ENCODE measurements at places on chromosomes 13 and 19.
A peak's percentile ranks its signal among the peaks of the same experiment; 100 is the strongest.

DNA sequence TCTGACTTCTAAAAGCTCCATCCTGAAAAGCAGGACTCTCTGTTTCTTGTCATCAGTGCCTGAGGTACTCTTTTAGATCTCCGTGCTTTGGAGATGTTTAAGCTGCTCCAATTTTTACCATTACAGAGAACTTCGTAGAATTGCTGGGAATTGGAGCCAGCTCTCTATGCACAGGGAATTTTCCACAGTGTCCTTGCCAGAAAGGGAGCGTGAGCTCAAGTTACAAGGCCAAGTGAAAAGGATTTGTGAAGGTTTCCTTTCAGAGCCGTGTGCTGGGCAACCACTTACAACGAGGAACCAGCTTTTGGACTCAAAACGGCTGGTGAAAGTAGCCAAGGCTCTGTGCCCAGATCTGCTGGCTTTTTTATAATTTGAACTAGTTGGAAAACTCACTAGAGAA is 82.6 kb downstream of the NUFIP1 start:
- DNase-seq = no peak

DNA sequence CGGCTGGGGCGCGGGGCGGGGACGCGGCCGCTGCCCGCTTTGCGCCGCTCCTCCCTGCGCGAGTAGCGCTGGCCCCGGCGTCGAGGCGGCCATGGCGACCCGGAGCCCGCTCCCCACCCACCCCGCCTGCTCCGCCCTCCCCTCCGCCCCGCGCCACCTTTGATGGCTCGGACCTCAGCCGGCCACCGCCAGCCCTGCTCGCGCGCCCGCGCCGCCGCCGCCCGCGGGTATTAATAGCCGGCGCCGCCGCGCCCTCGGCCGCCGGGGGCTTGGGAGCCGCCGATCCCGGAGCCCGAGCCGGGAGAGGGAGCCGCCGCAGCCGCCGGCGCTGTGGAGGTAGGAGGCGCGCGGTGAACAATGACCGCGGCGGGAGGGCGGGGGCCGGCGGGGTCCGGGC is 261 bp downstream of the FARP1 start:
- no peak for DNase-seq

DNA sequence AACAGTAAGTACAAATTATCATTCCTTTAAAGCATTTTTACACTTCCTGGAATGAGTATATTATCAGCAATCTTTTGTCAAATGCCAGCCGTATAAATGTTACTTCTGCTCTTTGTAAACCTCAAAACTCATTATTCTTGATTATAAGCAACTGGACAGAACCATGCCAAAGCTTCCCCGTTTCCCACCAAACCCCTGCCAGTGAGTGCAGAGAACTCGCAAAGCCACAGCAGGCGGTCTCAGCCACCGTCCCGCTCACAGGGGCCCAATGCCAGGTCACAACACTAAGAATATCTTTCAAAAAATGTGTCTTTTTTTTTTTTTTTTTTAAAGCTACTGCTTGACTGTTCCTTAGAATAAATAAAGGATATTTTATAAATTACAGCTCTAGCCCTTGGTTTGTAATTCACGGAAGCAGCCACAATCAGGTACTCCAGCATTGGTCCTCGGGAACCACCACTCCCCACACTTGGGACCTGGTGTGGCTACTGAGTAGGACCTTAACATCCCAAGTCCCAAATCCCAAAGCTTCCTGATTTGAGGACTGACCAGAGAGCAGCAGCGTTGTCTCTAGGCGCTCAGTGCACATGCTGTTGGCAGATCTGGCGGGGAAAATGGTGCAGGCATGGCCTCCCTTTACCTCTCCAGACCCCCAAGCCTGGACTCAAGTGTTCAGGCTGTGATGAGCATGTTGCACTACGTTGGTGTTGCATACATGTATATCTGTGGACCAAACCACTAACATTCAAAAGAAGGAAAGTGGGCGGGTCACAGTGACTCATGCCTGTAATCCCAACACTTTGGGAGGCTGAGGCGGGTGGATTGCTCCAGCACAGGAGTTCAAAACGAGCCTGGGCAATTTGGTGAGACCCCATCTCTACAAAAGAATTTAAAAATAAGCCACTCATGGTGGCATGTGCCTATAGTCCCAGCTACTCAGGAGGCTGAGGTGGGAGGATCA is 19.0 kb downstream of the KCTD15 start:
- no peak for DNase-seq

GRCh38 chr13:108056278-108056677 is 159.1 kb downstream of the LIG4 start:
- no peak for DNase-seq

GRCh38 chr13:20264271-20265018 is 32.3 kb upstream of the GJB6 start:
- no peak for DNase-seq

DNA sequence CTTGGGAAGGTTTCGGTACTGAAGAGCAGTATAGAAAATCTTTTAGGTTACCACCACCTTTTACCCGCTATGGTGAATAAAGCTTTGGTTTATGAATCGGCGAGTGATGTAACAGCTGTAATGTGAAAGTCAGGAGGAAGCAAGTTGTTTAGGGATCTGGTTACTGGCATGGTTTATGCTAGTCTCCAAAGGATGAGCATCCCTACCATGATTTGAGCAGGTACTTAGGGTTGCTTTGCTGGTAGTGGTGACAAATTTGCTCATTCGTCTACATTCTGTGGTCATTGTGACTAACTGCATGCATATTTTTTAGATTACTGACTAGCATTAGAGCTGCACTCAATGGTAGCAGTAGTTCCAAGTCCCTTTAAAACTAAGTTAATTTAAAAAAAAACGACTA is 104.1 kb downstream of the FRY start:
- no peak for DNase-seq

- no peak for DNase-seq
Observed at GRCh38 chr13:21739771-21740170, 68.9 kb downstream of the FGF9 start.

DNA sequence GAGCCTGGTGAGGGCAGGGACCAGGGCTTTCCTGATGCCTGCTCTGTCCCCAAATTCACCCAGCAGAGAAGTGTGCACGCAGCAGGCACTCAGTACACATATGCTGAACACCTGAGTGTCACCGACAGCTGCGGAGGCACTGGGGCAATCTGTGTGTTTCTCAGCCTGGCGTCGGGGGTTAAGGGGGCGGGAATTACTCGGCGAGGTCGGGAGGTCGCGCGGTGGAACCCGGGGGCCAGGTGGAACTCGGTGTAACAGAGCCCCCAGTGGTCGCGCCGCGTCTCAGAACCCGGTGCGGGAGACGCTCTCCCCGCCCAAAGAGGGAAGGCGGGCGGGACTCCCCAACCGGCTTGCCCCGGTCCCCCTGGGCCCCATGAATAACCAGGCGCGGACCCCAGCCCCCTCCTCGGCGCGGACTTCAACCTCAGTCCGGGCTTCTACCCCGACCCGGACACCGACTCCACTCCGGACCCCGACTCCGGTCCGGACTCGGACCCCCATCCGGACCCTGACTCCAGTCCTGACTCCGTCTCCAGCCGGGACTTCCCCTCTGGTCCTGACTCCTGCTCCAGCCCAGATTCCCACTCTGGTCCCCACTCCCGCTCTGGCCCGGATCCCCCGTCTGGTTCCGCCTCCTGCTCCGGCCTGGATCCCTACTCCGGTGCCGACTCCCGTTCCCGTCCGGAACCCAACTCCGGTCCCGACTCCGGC is at the start of gene SELENOV:
SELENOV (plus strand) TSS at position 300 of the 711 bp plus-strand sequence; CDS start at position 374, 74 bp downstream.
- no peak for DNase-seq

DNA sequence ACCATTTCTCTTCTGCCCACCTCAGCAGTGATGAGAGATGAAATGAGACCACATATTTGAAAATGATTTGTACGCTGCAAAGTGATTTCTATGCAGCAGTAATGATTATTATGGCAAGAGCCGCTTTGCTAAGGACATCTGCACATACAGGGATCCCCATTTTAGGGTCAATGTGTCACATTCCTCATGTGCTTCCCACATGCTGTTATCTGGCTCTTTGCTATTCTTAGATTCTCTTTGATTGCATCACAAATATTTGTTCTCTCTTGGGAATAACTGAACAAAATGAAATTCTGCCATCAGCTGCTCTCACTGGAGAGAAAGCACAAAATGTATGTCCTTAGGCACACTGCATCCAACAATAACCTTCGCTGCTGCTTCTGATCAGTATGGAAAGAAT is 209.5 kb upstream of the IPO5 start:
- no peak for DNase-seq

- DNase-seq = no peak
Observed at GRCh38 chr13:31982540-31982939, 49.0 kb upstream of the FRY start.

GRCh38 chr19:39507715-39508364 is 7.1 kb upstream of the SELENOV start:
- no peak for DNase-seq

DNA sequence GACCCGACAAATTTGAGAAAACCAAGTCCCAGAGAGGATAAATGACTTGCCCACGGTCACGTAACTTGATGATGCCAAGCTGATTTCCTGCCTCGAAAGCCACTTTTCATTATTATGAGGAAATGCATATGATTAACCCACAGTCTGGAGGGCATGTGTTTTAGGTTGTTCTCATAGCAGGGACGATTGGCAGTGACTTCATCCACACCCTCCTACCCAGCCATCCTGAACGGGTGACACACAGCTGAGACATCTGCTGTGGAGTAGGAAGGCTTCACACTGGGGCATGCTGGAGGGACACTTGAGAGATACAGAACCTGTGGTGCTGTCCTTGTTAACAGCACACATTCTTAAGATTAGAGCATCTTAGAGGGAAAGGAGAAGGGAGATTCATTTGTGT is 65.4 kb upstream of the WDFY2 start:
- DNase-seq = peak; percentile 3

DNA sequence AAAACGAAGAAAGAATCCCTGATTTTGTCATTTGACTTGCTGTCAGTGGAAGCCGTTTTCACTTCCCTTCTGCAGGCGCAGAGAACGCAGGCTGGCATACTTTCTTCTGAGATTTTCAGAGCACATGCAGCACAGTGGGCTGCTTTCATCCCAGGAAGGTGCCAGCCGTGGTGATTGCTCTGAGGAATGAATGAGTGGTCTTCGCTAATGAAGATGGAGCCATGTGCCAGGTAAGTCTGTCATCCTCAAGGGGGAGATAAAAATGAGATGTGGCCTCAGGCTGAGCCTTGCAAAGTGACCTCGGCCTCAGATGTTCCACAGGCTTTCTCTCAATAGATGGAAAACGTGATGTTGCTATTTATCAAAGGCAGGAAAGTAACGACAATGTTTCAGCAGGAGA is 94.6 kb upstream of the FARP1 start:
- DNase-seq = no peak

- no peak for DNase-seq
Observed at GRCh38 chr13:81207231-81207630, 866.3 kb upstream of the SPRY2 start.

- DNase-seq = no peak
Observed at GRCh38 chr13:59363947-59364346, 799.8 kb downstream of the DIAPH3 start.

- DNase-seq = no peak
Observed at GRCh38 chr19:15421721-15422260, 3.0 kb upstream of the AKAP8L start.

DNA sequence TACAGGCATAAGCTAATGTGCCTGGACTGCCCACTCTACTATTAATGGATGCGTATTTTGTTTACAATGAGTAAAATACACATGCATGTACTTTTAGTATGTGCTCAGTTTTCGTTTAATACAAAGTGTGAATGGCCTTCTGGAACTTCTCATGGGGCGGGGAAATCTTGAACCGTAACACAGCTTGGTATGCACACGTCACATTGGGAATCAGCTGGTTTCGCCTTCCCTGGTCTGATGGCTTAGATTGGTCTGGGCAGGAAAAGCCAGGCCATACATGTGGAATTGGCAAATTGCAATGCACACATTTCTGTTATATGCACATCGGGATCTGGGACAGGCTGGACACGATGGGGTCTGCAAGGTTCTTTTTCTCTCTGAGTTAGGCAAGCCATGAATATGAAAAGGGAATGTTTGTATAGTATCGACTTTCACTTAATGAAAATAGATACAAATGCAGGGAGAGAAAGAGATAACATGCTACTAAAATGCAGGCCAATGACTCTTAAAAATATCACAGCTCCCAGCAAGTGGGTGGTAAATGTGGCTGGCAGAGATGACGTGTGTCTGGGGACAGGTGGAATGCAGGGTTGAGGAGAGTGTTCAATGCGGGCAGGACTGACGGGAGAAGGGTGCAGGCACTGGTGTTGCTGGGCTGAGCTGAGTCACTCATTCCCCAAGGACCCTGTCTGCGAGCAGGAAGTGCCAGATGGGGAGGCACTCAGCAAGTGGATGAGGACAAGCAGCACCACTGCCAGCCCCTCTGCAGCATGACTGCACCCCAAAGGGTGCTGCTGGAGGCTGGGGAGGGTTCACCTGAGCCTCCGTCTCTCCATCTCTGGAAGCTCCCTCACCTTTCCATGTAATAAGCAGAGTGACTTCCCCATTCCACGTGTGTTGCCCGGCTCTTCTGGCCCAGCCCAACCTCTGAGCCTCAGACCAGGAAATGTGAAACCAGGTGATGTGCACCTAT is 204.0 kb upstream of the GPR12 start:
- DNase-seq = no peak

GRCh38 chr19:58477871-58478270 is 1.7 kb downstream of the ZNF446 start:
- DNase-seq = no peak

GRCh38 chr19:3457528-3458228 is 22.6 kb downstream of the SMIM24 start:
- DNase-seq = no peak

DNA sequence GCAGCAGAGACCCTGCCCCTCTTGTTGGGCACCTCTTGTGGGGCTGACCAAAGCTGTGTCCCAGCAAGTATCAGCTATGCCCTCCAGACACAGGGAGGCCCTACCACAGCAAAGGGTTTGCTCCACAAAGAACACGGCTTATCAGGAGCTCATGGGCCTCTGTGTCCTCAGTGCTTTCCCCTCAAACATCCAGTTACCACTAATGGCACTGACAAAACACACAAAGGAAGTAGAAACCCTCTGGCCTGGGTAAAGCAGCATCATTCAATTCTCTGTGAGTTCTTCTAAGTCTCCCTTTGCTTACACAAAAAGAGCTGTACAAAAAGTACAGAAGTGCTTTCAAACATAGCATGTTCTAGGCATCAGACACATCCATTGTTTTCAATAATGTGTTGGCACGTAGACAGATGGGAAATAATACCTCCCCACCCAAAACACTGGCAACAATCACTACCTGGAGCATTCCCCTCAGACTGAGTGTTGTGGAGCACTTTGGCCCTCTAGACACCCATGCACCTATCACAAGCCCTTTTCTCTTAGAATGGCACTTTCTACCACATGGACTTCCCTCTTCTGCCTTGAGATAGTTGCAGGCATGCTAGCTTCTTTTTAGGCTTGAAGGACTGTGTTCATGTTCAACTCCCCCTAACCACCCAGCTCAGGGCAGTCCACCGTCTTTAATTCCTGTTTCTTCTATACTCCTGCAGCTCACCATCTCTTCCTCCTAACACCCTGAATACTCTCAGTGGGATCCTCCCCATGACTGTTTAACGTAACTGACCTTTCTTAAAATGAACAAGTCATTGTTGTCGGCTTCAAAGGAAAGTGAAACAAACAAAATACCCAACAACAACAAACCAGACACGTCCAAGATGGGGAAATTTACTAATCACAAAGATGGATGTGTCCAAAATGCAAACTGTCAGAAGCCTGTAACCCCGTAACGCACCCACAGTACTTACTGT is 43.5 kb downstream of the ATP7B start:
- DNase-seq = no peak

Measured in stimulated activated CD4-positive, alpha-beta T cell treated with anti-CD3 and anti-CD28 coated beads, Interleukin-4, amount 100 ng/mL, for 1 hour (primary cell).